CD4-positive, alpha-beta memory T cell (primary cell): ENCODE measurements at places on chromosomes 13 and 19.

GRCh38 chr13:71751073-71751472, 115.9 kb downstream of the DACH1 start:
- H3K27me3 ChIP-seq = no peaks in the 10 kb centered on the region
- H3K4me1 ChIP-seq = no peaks in the 10 kb centered on the region
- no peak overlapping the region for H3K4me3 ChIP-seq
- H3K27ac ChIP-seq = no peak overlapping the region
- no peak for DNase-seq

DNA sequence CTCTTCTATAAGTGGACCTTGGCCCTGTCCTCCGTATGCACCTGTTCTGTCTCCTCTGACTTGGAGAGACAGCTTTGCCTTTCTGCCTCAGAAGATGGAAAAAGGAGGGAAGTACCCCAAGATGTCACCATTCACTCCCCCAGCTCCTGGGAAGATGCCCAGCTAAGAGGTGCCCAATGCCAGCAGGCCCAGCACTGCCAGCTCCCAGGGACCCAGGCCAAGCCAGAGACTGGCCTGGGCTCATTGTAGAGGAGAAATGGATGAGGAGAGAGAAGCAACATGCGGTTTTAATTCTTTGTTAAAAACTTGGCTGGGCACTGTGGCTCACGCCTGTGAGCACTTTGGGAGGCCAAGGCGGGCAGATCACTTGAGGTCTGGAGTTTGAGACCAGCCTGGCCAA, 111.5 kb upstream of the ZNF507 start:
- H3K27me3 ChIP-seq = no peaks in the 10 kb centered on the region
- no peaks in the 10 kb centered on the region for H3K36me3 ChIP-seq
- no peak overlapping the region for H3K4me3 ChIP-seq
- no peaks in the 10 kb centered on the region for H3K4me1 ChIP-seq
- H3K27ac ChIP-seq = no peak overlapping the region

DNA sequence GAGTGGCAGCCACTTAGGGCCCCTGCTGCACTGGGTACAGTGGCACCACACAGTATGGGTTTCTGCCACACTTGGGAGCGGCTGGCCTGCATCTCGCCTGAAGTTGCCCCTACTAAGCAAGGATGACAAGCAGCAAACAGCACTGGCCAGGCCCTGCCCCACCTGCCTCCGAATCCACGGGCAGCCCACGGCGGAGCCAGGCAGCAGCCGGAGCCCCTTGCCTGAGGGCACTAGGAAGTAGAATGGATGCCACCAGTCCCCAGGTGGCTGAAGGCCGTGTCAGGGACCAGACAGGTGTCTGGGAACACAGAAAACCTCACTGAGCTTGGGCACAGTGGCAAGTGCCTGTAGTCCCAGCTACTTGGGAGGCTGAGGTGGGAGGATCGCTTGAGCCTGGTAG, 19.4 kb downstream of the MLLT1 start:
- no peak overlapping the region for H3K27ac ChIP-seq
- H3K4me3 ChIP-seq = no peak overlapping the region
- no peaks in the 10 kb centered on the region for H3K4me1 ChIP-seq
- peaks cover 8% of the 10 kb centered on the region for H3K36me3 ChIP-seq
- no peak for DNase-seq

GRCh38 chr19:38723990-38724854, 20.1 kb downstream of the CAPN12 start:
- H3K4me3 ChIP-seq = no peak overlapping the region
- H3K27ac ChIP-seq = no peak overlapping the region
- no peak for DNase-seq
- H3K4me1 ChIP-seq = no peaks in the 10 kb centered on the region
- no peaks in the 10 kb centered on the region for H3K27me3 ChIP-seq
- H3K36me3 ChIP-seq = peaks cover 53% of the 10 kb centered on the region

DNA sequence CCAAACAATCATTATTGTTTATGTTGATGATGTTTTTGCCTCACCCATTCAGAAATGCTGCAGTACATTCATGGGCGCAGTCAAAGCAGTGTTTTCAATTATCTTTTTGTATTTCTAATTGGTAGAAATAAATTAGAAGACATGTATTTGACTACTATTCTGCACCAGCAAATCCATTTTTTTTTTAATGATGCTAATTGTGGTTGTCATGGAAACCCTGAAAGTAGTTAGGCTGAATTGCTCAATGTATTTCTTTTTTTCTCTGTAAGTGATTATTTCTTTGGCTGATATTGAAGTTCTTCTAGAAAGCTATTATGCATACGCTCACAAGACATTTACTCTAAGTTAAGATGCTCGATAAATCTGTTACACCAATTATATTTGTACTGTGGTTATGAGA, 101.2 kb downstream of the RFC3 start:
- DNase-seq = no peak
- no peaks in the 10 kb centered on the region for H3K4me1 ChIP-seq
- H3K4me3 ChIP-seq = no peak overlapping the region

DNA sequence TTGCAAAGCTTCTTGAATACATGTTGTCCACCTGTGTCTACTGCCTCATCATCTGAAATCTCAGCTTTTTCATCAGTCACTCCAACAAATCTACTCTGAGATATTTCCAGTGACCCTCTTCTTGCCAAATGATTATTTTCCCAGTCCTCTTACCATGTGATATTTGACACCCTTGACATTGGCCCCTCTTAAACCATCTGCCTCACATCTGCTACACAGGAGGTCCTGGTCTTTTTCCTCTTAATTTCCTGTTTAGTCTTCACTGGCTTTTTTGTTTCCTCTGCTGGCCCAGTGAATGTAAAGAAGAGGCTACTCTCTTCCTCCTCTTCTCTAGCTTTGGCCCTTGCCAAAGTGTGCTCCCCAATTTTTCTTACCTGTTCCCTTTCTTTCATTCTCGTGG, 218.7 kb downstream of the DNAJC15 start:
- H3K4me1 ChIP-seq = no peaks in the 10 kb centered on the region
- H3K36me3 ChIP-seq = no peaks in the 10 kb centered on the region
- H3K27me3 ChIP-seq = no peaks in the 10 kb centered on the region
- no peak overlapping the region for H3K27ac ChIP-seq
- DNase-seq = no peak

- H3K4me1 ChIP-seq = no peaks in the 10 kb centered on the region
- no peaks in the 10 kb centered on the region for H3K36me3 ChIP-seq
- no peak overlapping the region for H3K27ac ChIP-seq
- H3K4me3 ChIP-seq = no peak overlapping the region
- DNase-seq = no peak
Measured at GRCh38 chr13:38002606-38003005, 133.0 kb upstream of the TRPC4 start.

GRCh38 chr19:15294561-15294990, 37.8 kb downstream of the BRD4 start:
- H3K27ac ChIP-seq = no peak overlapping the region
- no peaks in the 10 kb centered on the region for H3K36me3 ChIP-seq
- no peak for DNase-seq

DNA sequence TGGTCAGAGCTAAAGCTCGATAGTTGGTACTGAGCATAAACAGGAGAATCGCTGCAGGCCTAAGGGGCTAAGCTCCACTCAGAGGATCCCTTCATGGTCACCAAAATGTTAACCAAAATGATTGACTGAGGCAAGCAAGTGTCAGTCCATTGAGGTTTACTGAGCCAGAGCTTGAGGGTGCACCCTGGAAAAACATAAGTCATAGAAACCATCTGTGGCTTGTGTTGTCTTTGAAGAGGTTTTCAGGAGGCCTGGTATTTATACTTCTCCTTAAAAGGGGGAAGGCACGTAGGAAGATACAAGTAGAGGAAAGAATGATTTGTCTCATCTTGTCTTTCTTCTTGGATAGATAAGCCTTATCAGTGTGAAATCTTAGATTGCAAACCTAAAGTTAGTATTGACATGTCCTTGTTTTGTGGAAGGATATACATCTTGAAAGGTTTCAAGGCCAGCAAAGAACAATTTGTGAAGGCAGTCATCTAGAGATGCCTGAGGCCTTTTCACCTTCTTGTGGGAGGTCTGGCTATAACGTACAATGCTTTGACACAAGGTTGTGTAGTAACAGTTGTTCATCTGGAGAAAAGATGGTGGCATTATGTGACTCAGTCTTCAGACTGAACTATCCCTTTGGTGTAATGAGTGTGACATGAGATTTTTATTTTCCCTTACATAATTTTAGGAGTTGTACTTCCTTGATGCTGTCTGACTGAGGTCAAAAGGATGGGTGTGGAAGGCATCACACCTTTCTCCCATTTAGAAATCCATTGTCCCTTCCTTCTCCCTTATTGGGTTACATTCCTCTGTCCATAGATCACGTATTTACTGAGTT, 14.7 kb upstream of the CEACAM6 start:
- H3K36me3 ChIP-seq = no peaks in the 10 kb centered on the region
- no peak overlapping the region for H3K27ac ChIP-seq
- H3K4me3 ChIP-seq = no peak overlapping the region
- no peaks in the 10 kb centered on the region for H3K27me3 ChIP-seq

- H3K27me3 ChIP-seq = no peaks in the 10 kb centered on the region
- DNase-seq = no peak
- peaks cover 12% of the 10 kb centered on the region for H3K4me1 ChIP-seq
- no peak overlapping the region for H3K4me3 ChIP-seq
Measured at GRCh38 chr19:19530423-19530804, 1.7 kb downstream of the YJEFN3 start.

DNA sequence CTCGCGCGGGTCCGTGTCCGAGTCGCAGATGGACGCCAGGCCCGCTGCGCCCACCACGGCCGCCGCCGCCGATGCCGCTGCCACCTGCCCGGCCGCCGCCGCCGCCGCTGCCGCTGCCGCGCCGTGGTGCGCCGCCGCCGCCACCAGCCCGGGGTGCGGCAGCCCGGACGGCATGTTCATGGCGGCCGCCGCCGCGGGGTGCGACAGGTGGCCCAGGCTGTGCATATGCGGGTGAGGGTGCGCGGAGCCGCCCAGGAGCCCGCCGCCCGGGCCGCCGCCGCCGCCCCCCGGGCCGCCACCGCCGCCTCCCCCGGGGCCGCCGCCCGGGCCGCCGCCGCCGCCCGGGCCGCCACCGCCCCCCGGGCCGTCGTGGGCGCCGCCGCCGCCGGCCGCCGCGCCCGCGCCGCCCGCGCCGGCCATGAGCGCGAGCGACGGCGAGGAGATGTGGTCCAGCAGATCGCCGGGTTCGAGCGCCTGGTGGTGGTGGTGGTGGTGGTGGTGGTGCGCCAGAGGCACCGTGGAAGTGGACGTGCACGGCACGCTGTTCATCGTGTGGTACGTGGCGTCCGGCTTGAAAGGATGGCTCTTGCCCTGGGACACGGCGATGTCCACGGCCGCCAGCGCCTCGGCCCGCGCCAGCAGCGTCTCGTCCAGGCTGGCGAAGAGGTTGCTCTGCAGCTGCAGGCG, 1.3 kb downstream of the POU4F1 start:
- no peaks in the 10 kb centered on the region for H3K36me3 ChIP-seq
- DNase-seq = no peak
- H3K27me3 ChIP-seq = peaks cover 90% of the 10 kb centered on the region
- H3K27ac ChIP-seq = no peak overlapping the region

- H3K27me3 ChIP-seq = peaks cover 24% of the 10 kb centered on the region
- DNase-seq = no peak
Measured at GRCh38 chr13:80339912-80340650, 845 bp downstream of the SPRY2 start.

DNA sequence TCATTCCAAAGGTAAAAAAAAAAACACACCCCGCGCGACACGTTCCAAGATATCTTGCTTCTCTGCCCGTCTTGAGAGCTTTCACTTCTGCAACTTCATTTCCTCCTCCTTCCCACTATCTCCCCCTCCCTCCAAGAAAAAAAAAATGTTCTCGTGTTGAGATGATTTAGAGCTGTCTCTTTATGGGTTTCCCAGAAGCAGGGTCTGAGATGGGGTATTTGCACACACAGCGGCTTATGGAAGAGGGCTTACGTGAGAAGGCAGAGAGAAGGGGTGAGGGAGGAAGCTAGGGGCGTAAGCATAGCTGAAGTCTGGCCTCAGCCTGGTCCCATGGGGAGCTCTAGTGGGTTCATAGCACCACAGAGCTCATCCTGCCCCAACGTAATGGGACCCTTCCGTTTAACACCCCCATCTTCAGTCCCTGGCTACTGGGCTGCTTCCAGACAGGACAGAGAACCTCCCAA, 31.3 kb upstream of the USE1 start:
- peaks cover 22% of the 10 kb centered on the region for H3K4me1 ChIP-seq
- DNase-seq = peak; percentile 35
- H3K27ac ChIP-seq = peak overlapping the region; percentile 58
- H3K27me3 ChIP-seq = no peaks in the 10 kb centered on the region
- H3K36me3 ChIP-seq = peaks cover 19% of the 10 kb centered on the region
- H3K4me3 ChIP-seq = peak overlapping the region; percentile 5

GRCh38 chr13:21882766-21883165, 211.9 kb downstream of the FGF9 start:
- H3K27ac ChIP-seq = no peak overlapping the region
- no peaks in the 10 kb centered on the region for H3K27me3 ChIP-seq
- no peak overlapping the region for H3K4me3 ChIP-seq
- DNase-seq = no peak

DNA sequence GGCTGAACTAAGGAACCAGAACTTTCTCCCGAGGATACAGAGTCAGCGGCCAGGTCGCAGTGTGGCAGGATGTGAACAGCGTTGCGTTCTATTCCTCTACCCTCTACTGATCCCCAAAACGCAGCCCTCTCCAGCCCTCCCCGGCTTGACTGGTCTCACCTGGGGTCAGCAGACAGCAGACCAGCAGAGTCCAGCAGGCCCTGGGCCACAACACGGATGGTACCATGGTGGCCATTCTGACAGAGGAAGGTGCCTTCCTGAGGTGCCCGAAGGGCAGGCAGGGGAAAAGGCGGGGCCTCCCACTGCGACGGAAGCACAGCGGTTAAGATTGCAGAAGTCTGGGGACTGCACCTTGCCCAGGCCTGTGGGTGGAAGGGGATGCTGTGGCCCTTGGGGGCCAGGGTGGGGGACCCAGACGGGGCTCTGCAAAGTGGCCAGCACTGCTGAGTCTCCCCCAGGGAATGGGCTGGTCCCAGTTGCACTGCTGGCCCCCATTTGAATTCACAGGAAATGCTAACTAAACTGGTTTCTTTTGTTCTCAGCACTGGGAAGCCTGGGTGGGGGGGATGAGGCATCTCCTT, at the start of gene ICAM3:
ICAM3 (minus strand) TSS at position 245 of the 581 bp plus-strand sequence; CDS start at position 235, 10 bp downstream.
- H3K27me3 ChIP-seq = no peaks in the 10 kb centered on the region
- H3K27ac ChIP-seq = peak within 1 kb of the TSS; percentile 82
- H3K36me3 ChIP-seq = peaks cover 17% of the 10 kb centered on the region
- H3K4me3 ChIP-seq = peak within 1 kb of the TSS; percentile 39
- DNase-seq = peak; percentile 65

DNA sequence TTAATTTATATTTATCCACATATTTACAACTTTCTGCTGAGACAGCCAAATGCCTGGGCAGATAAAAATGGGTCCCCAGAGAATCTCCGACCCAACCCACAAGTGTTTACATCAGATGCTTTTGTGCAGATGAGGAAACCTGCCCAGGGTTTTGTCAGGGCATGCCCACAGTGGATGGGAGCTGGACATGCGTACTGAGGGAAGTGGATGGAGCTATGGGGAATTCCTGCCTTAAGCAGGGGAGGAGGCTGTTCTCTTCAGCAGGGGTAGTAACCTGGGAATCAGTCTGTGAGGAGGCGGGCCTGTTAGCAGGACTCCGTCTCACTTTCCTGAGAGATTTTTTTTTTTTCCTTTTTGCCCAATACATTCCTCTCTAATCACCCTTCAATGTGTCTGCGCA, 122.9 kb downstream of the RFC3 start:
- no peak overlapping the region for H3K4me3 ChIP-seq
- H3K36me3 ChIP-seq = no peaks in the 10 kb centered on the region
- H3K4me1 ChIP-seq = no peaks in the 10 kb centered on the region
